ENCODE measurements at places on chromosomes 5 and 9.

GRCh38 chr9:83628540-83628939 lies 5.6 kb downstream of the IDNK start:
- DNase-seq: no peak

DNA sequence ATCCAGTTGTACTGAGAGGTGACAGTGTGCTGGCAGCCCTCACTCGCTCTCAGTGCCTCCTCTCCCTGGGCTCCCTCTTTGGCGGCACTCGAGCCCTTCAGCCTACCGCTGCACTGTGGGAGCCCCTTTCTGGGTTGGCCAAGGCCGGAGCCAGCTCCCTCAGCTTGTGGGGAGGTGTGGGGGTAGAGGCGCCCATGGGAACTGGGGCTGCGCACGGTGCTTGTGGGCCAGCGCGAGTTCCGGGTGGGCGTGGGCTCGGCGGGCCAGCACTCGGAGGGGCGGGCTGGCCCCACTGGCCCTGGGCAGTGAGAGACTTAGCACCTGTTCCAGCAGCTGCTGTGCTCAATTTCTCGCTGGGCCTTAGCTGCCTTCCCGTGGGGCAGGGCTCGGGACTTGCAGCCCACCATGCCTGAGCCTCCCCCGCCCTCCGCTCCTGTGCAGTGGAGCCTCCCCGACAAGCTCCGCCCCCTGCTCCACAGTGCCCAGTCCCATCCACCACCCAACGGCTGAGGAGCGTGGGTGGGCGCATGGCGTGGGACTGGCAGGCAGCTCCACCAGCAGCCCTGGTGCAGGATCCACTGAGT lies 342.2 kb upstream of the ZNF608 start:
- DNase-seq: no peak

- DNase-seq: no peak
Measured at GRCh38 chr5:107555425-107556090, 115.2 kb downstream of the EFNA5 start.

GRCh38 chr9:33908114-33908513 lies 91.2 kb downstream of the UBE2R2 start:
- DNase-seq: no peak

DNA sequence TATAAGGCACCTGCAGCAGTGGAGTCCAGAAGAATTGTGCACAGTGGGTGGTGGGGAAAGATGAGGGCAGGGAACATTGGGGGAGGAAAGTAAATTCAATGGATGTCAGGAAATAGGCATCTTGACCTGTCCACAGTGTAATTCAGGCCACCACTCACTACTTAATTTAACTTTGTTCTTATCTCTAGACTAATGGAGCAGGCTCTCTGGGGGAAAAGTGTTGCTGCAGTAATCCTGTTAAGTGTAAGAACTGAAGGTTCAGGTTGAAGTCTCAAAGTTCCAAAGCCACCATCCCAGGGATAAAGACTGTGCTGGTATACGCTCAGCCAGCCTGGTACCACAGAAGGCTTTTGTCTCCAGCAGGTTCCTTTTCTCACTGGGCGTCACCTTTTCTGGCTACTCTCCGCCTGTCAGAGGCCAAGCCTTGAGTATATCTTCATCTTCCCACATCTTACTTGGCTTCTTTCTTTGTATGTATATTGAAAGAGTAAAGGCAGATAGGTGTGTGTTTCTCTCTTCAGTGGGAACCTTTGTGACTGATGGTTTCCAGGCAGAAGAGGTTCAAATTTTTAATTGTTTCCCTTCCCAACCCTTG lies 150.9 kb upstream of the DMRT1 start:
- no peak for DNase-seq

DNA sequence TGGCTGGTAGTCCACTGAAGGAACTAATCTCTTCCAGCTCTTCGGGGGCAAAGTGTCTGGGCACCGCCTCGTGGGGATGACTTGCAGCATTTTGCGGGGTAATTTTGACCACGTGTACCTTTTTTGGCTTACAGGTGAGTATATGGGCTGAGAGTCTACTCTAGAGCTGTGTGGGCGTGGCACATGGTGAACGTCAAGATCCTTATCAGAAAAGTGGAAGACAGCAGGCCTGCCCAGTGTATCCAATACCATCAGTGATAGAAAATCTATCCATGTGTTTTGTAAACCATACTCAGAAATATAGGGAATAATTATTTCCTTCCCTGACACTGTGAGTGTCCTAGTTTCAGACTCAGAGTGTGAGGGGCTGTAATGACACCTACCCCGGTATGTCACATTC lies 148.5 kb downstream of the SLIT3 start:
- DNase-seq: no peak

- no peak for DNase-seq
Measured at GRCh38 chr5:56314529-56314928, 81.4 kb upstream of the ANKRD55 start.

DNA sequence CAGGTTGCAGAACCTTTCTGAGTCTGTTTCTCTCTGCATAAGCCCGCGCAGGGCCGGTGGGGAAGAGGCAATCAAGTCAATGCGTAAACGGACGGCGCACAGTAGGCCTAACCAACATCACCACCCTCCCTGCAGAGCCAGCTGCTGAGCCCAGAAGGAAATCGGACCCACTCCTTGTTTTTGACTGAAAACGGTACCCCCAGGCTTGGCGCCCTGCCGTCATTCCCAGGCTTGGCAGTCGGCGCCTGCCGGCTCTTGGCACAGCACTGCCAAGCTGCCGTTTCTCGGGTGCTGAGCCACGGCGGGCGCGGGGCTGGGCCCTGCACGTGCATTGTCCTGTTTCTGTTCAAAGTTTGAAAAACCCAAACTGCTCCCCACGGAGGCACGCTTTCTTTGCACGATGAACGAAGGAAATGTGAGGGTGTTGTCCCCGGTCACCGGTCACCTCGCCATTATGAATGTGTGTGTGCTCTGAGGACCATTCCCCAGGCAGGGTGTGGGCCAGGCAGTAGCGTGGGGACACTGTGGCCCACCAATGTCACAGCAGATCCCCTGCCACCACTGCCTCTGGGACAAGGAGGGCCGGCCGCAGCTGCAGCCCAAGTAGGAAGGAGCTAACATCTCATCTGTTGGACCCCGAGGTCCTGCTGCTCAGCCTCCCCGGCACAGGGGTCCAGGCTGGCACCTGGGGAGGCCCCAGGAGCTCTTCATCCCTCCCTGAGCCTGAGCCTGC lies 20.1 kb downstream of the FIBCD1 start:
- peak; percentile 45 for DNase-seq

GRCh38 chr5:136018814-136019783 lies 9.7 kb upstream of the TGFBI start:
- DNase-seq: no peak

DNA sequence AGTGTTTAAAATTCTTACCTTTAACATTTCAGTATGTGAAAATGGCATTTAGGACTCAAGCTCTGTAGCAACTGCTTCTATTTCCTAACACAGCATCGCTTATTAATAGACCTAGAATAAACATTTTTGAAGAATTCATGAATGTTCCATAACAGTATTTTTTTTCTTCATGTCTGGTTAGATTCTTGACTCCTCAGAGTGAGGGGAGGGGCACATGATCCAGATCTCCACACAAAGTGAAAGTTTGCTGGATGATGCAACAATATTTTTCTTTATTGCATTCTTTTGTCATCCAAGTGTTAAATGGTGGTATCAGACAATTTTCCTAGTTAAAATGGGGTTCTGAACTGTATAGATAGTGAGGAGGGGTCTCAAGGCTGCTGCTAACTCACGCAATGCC lies 130.8 kb upstream of the MAN2A1 start:
- no peak for DNase-seq

DNA sequence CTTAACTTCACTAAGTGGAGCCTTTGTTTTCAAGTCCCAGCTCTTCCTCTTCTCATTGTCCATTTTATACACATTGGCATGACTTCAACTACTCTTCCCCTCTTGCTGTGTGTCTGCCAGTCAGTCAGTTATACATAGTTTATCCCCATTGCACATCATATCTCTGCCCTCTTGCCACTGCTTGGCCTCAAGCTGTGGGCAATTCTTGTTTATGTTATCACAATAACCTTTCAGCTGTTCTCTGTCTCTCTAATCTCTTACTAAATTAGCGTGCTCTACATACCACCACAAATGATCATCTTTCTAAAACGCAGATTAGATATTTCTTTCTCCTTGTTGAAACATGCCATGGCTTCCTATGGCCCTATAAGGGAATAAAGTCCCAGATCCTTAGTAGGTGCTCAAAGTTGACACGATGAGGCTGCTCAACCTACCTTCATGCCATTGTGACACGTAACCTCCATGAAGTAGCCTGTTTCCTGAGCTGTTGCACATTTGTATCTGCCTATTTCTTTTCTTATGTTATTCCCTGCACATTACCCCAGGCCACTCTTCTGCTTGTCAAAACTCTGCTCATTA lies 239.3 kb downstream of the GAS1 start:
- no peak for DNase-seq

DNA sequence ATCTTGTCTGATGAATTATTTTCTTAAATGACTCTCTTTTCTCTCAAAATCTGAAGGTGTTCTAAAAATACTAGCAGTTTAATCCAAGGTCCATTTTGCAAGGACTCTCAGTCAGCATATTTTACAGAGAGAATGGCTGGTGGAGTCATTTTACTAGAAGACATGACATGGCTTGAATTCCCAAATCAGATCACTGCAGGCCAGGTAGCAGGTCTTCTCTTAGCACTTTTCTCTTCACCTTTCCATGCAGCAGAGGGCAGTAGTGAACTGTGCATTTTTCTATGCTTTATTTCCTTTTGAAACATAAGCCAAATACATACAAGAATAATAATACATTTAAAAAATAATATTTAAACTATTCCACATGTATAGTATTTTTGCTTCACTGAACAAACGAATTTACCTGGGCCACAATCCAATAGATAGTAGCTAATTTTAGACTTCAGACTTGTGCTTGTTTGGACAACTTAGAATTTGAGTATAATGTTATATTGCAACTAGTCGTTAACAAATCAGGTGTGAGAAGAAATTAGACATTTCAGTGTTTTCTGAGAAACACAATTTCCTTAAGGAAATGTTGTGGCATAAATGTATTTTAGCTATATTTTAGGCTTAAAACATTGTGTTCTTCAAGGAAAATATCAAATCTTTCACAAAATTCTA lies 289.4 kb upstream of the DAB2 start:
- no peak for DNase-seq

GRCh38 chr5:105288946-105289345 lies 1726.4 kb upstream of the NUDT12 start:
- no peak for DNase-seq

- DNase-seq: no peak
Measured at GRCh38 chr5:158499075-158499891, 600.4 kb downstream of the EBF1 start.

GRCh38 chr5:133311176-133311575 lies 259.4 kb downstream of the HSPA4 start:
- DNase-seq: no peak

GRCh38 chr9:114941376-114941775 lies 11.0 kb upstream of the TNFSF8 start:
- no peak for DNase-seq

DNA sequence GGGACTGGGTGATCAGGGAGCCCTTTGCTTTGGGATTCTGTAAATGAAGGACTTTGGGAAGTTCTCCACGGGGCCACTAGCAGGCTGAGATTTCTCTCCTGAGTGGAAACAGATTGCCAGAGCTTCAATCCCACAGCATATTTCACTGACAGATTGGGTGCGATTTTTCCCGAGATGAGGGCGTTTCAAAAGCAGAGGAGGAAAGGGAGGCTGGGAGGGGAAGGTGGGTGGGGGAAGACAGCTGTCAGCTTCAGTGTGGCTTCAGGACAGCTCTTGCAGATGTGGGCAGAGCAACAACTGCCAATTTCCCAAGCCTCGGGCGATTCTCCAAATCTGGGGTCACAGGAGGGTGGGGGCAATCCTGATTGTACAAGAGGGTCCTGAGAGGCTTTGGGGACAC lies 258.5 kb upstream of the ADRA1B start:
- peak; percentile 3 for DNase-seq

GRCh38 chr9:106868087-106868486 lies 5.1 kb downstream of the ZNF462 start:
- no peak for DNase-seq

DNA sequence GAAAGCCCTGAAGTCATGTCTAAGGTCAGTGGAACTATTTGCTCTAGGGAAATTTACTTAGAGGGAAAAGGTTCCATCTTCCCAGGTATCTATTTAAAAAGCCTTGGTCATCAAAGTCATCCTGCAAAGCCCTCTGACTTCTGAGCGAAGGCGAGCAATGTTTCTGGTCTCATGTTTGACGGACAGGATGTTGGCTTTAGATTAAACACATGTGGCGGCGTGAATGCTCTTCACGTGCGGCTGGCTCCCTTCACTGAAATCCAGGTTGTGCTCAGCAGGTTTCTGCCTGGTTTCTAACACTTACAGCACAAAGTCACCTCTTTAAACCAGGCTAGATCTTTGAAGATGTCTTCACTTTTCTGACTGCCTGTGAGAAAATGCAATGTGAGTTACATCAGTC lies 5.7 kb upstream of the ZBTB34 start:
- DNase-seq: no peak

GRCh38 chr9:131874447-131874846 lies 134.6 kb upstream of the RAPGEF1 start:
- DNase-seq: no peak

DNA sequence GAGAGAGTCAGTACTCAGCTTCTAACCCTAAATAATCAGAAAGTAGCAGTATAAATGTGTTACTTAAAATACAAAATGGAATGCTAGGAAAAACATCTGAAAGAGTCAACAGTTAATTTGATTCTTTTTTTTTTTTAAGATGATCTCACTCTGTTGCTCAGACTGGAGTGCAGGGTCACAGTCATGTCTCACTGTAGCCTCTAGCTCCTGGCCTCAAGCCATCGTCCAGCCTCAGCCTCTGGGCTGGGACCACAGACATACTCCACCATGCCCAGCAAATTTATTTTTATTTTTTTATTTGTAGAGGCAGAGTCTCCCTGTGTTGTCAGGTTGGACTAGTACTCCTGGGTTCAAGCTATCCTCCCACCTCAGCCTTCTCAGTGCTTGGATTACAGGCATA lies 424.9 kb downstream of the IRX2 start:
- no peak for DNase-seq

- DNase-seq: no peak
Measured at GRCh38 chr9:129762985-129763926, 10.4 kb upstream of the PTGES start.

DNA sequence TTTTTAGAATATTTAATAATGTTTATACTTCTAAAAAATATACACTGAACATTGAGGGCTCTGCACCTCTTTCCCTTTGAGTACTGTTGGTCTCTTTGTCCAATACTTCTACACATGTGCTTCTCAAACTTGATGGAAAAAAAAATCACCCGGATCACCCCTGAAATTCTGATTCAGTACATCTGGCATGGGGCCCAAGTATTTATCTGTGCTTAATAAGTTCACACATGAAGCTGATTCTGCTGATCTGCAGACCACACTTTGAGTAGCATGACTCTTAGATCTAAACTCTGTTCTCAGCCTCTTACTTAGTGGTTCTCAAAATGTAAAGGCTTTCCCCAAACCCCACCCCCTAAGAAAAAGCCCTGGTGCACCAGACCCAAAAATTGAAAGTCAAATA lies 12.0 kb downstream of the RUSC2 start:
- no peak for DNase-seq
